ENCODE measurements at places on chromosomes 3 and 15. TPM values are rescaled to one million over a fixed set of nuclear protein-coding genes. Genes with fewer than 3 reads are reported as not detected.

DNA sequence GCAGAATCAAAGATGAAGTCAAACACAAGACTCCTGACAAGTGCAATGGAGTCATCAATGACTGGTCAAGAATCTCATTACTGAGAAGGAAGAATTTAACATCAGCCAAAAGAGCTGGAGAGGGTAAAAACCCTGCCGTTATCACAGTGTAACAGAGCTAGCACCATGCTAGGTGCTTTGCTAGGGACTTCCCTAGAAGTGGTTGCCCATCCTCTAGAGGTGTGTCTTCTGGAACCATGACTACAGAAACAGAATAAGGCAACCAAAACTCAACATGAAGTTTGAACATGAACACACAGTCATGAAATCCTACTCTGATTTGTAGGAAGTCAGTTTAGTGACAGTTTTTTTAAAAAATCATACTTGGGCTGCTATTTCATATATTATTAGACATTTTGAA is 9.5 kb downstream of the ACAD11 start:
- no peak for DNase-seq

RAB27A gene
- polyA plus RNA-seq, result 194 TPM

- DNase-seq, result no peak
Measured at GRCh38 chr15:80099241-80099640, 39.8 kb downstream of the ZFAND6 start.

- DNase-seq, result peak; percentile 78
Measured at GRCh38 chr3:71121429-71122167, 461.9 kb downstream of the FOXP1 start.

GRCh38 chr15:25236861-25237155 is 202.0 kb downstream of the UBE3A start:
- peak; percentile 58 for DNase-seq

DNA sequence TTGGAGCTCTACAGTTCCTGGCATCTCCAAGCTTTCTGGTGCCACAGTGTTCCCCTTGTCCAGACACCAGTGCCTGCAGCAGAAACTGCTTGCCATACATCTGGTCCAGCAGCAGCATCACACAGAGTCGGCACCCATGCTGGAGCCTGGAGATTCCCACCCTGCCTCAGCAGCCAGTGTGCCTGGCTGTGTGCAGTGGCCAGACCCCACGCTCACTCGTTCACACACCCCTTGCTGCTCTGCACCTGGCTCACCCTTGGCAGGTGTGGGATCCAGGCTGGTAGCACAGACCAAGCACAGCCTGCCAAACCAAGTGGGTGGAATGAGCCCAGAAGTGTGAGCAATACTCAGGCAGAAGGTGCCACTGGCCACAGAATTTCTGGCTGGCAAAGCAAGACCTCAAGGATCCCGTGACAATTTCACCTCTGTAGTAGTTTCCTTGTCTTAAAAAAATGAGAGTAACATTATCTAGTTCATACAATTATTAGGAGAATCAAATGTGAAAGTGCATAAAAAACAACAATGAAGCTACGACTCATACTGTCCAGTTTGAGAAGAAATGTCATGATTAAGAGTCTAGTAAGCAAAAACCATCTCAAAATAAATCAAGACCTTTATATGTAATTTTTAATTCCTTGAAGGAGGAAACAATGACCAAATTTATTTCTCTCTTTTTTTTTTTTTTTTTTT is 22.9 kb upstream of the ZBED2 start:
- no peak for DNase-seq

DNA sequence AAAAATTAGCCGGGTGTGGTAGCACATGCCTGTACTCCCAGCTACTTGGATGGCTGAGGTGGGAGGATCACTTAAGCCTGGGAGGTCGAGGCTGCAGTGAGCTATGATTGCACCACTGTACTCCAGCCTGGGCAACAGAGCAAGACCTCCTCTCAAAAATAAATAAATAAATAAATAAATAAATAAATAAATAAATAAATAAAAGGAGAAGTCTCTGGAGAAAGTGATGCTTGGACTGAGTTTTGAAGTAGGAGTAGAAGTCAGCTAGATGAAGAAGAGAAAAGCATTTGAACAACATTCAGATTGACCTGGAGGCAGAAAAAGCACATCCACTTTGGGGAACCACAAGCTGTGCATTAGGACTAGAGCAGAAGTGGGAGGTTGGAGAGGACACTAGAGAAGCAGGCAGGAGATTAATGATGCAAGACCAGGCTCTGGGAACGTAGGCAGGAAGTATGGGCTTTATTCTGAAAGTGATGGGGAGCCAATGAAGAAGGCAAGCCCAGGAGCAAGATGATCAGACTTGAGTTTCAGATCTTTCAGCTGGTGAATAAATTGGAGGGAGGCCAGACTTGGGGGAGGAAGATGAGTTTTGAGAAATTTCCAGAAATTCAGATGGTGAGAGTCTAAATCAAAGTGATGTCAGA is 48.7 kb downstream of the KLHL6 start:
- DNase-seq, result no peak

- no peak for DNase-seq
Measured at GRCh38 chr3:143531101-143531500, 317.2 kb downstream of the SLC9A9 start.

ECE2 gene
- polyA plus RNA-seq, result not detected

GRCh38 chr3:81216192-81216591 is 545.3 kb downstream of the GBE1 start:
- no peak for DNase-seq

- no peak for DNase-seq
Measured at GRCh38 chr3:45417930-45418847, 29.8 kb downstream of the LARS2 start.

DNA sequence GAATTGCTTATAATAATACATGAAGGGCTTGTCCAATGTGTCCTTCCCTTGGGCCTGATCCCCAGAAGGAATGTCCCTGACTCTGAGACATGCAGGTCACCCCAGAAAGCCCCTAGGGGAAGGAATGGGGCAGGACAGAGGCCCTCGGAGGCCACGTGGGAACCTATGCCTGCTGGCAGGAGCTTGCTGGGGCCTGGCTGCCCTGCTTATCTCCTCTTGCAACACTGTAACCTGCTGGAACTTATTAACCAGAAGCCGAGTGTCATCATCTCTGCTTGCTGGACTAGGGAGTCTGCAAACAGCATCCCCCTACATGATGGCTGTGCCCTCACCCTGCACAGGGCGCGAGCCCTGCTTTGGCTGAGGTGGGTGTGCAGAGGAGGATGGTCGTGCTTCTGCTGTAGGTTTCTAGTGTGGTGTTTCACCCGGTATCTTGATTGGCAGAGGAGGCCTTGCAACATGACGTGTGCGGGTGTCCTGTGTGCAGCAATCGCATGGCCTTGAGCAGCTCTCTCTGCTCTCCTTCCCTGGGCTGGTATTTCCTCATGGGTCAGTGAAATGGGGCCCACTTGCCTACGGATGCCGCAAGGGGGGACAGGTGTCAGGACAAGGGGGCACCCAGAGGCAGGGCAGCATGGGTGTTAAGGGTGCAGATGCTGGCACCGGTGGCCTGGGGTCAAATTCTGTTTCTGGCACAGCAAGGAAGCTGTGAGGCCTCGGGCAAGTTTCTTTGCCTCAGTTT is 5.0 kb downstream of the CHST13 start:
- DNase-seq, result peak; percentile 62

- no peak for DNase-seq
Measured at GRCh38 chr3:53242155-53242554, 13.7 kb downstream of the TKT start.

DNA sequence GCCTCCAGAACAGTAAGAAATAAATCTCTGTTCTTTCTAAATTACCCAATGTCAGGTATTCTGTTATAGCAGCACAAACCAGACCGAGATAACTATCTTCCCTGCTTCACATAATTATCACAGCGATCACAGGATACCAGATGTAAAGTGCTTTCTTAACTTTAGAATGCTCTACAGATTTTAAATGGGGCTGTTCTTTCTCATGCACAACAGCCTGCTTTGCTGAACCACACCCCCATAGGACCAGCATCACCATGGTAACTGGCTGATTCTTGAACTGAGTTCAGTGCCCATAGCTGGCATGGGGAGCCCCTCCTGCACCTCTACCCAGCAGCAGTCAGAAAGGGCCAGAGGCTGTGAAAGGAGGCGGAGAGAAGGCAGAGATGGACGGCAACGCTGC is 7.8 kb downstream of the CD80 start:
- DNase-seq, result no peak

- DNase-seq, result no peak
Measured at GRCh38 chr3:192106543-192106942, 620.8 kb downstream of the FGF12 start.

- no peak for DNase-seq
Measured at GRCh38 chr3:185874119-185874518, 49.3 kb upstream of the IGF2BP2 start.

SLC24A5 gene
- not detected for polyA plus RNA-seq

GRCh38 chr3:28777806-28778475 is 429.3 kb upstream of the AZI2 start:
- DNase-seq, result no peak

- no peak for DNase-seq
Measured at GRCh38 chr15:55322467-55322866, 3.4 kb downstream of the PIGB start.

SHC4 gene
- 0.64 TPM for polyA plus RNA-seq

DNA sequence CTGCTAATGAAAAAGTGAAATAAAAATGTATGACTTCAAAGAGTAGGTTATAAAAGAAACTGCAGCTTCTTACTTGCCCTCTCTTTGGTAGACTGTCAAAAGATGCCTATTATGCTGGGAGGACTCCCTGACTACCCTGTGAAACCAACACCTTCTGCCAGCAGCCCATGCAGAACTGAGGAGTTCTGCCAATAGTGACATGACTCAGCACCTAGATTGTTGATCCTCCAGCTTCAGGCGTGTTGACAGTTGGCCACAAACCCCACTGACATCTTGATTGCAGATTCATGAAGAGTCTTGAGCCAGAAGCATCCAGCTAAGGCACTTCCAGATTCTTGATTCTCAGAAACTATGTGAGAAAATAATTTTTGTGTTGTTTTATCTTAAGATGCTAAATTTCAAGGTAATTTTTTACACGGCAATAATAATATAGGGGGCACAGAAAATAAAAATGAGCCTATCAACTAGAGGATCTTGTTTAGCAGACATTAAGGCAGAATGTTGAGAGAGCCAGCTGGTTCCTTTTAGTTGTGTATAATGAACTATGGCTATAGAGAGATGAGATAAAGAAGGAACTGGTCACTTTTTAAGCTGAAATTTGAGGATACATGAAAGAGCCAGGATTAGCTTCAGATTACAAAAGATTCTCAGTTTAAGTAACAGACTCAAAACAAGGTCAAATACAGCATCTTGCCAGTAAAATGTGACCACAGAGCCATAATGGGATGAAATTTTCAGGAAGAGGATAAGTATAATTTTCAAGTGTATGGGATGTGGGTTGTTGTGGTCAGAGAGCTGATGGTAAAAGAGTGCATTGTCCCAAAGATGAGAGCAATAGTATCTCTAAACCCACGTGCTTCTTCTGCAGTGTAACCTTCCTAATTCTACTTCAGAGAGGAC is 588.7 kb upstream of the CBLB start:
- DNase-seq, result no peak

- DNase-seq, result no peak
Measured at GRCh38 chr3:142029052-142029642, 120.2 kb downstream of the TFDP2 start.

GRCh38 chr15:87713475-87713879 is 543.1 kb downstream of the NTRK3 start:
- DNase-seq, result no peak

DNA sequence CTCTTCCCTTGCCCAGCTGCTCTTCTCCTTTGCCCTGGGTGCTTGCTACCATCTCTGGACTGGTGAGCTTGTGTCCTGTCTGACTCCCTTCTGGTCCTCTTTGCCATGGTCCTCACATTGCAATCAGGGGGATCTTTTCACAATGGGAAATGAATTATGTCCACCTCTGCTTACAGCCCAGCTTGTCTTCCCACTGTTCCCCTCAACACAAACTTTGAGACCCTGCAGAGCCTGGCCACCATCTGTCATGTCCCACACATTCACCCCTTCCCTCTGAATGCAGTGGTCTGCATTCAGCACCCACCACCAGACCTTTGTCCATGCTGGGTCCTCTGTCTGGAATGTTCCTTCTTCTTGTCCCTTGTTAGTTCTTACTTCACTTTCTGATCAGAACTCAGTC is 100.5 kb downstream of the ABHD5 start:
- DNase-seq, result no peak

TM6SF1 gene
- polyA plus RNA-seq, result 1.2 TPM

GAP43 gene
- polyA plus RNA-seq, result 8.2 TPM

GRCh38 chr3:189282741-189283140 is 111.0 kb downstream of the TPRG1 start:
- DNase-seq, result no peak

DNA sequence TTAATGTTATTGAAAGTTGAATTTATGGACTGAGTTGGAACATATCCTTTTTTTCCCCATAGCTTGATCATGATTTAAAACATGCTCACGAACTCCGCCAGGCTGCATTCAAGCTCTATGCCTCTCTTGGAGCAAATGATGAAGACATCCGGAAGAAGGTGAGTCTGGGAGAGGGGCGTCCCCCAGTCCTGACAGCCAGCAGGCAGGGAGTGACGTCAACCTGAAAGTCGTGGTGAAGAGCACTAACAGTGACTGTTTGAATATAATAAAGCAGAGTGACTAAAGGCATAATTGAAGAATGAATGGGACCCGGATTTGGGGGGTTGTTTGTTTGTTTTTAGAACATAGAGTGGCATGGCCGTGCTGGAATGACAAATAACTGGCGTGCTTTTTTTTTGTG is 57.9 kb downstream of the ARMC8 start:
- DNase-seq, result no peak

SLC9C1 gene
- 0.07 TPM for polyA plus RNA-seq

MYZAP gene
- polyA plus RNA-seq, result 48.3 TPM

DNA sequence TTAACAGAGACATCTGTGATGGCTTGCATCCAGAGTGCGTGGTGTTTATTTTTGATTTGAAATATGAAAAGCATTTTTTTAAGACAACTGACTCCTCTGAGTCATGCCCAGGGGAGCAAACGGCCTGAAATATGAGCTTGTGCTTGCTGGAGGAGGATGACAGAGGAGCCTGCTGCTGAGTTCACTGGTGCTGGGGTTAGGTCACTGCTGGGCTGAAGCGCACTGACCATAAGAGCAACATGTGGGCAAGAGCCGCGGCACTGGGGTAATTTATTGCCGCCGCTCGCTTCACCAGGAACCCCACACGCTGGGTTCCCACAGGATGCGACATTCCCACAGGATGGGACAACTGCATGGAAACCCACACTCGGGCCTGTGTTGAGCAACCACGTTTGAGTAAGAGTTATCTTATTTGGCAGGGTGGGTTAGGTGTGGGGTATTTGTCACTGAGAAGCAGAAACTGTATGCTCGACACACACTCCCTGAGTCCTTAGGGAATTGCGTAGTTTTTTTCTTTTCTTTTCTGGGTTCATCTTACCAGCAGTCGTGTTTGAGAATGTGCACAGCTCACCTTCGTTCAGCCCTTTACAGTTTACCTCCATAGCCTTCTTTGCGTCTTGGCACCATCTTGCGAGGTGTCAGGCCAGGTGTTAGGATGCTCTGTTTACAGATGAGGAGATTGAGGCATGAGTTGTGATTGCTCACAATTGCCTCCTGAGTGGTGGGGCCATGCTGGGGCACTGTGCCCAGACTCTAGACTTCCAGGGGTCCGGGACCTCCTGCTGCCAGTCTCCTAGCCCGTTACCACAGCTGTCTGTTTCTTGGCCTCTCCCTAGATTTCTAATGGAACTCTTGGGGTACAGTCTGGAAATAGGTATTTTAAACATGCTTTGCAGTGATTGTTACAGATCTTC is 60.4 kb downstream of the SMAD3 start:
- peak; percentile 92 for DNase-seq

- peak; percentile 59 for DNase-seq
Measured at GRCh38 chr3:50123394-50124051, 31.6 kb upstream of the SEMA3F start.

All from sigmoid colon (tissue), 7 donors.